Kidney capillary endothelial cell (primary cell): ENCODE measurements at places on chromosomes 16 and 17.

- DNase-seq, result no peak
These were observed 50.3 kb upstream of the BRD7 start for GRCh38 chr16:50419116-50419515.

- no peak for DNase-seq
These were observed 507.8 kb upstream of the CA10 start for GRCh38 chr17:52666264-52666663.

DNA sequence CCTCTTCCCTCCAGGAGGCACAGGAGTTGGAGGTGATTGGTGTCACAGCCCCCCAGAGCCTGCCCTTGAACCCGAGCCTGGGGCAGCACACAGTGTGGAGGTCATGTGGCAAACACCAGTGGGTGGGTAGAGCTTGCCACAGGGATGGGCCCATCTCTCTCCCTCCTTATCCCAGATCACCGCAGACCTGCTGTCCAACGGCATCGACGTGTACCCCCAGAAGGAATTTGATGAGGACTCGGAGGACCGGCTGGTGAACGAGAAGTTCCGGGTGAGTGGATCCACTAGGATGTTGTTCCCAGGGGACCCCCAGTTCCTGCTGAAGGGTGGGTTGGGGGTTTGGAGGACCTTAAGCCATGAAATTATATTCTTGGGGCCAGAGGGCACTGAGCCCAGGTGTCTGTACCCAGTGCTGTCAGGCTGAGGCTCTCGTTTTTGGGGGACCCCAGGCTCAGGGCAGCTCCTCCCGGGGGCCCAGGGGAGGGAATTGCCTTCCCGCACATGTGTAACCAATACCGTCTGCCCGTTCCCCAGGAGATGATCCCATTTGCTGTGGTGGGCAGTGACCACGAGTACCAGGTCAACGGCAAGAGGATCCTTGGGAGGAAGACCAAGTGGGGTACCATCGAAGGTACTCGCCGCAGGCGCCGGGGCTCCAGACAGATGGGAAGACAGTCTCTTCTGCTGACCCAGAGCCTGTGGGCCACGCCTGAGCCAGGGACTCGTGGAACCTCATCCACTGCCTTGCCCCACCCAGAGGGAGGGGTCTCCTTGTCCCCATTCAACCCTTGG is 351.9 kb downstream of the SEC14L1 start:
- DNase-seq, result no peak

DNA sequence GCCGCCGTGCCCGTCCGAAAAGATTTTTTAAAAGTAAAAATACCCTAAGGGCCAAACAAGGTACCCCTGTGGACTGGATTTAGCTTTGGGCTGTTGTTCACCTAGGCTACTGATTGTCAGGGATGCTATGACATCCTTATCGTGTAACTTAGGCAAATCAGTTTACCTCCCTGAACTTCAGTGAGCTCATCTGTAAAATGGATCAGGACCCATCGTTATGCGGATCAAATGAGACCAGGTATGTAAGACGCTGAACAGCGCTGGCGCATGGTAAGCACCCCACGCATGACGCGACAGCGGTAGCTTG is 658 bp upstream of the ZNF771 start:
- no peak for DNase-seq

DNA sequence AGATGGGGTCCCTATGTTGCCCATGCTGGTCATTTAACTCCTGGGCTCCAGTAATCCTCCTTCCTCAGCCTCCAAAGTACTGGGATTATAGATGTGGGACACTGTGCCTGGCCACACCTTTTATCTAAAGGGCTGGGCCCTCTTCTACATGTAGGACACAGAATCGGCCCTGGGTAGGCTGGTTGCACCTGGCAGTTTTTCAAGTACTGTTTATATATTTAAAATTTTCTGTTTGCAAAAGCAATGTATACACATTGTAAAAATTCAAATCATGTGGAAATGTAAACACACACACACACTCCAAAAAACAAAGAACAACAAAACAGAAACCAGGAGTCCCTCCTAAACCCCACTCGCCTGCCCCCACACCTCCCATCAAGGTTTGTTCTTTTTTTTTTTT is 28.1 kb upstream of the SIAH1 start:
- DNase-seq, result no peak

DNA sequence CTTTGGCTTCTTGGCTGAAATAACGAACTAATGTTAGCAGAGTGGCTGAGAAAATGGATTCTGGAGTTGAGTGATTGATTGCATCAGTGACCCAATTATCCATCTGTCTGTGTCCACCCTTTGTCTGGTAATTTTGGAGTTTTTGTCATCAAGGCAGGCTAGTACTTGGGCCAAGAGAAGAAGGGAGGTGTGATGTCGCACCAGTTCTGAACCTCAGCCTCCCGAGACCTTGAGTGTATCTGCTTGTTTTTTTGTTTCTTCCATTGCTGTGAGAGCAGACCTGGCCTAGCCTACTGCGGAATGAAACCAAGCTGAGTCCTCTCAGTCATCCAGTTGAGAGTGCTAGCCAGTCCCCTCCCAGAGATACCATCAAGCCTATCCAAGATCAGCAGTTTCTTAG is 4.5 kb downstream of the ABCA8 start:
- DNase-seq, result no peak

DNA sequence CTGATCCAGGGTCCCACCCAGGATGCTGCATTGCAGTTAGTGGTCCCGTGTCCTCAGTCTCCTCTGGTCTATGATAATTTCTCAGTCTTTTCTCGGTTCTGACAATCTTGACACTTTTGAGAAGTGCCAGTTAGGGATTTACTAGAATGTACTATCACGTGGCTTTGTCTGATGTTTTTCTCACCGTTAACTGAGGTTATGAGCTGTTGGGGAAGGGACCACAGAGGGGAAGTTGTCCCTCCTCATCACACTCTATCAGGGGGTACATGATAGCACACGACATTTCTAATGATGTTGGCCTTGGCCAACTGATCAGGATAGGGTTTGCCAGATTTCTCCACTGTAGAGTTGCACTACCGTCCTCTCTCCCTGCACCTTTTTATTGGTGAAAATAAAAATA is 250.9 kb upstream of the SDK2 start:
- no peak for DNase-seq

GRCh38 chr17:13996276-13996675 is 73.0 kb upstream of the COX10 start:
- no peak for DNase-seq
